ENCODE measurements at places on chromosomes 5 and 9.

GRCh38 chr5:130689831-130690230 lies 475.2 kb downstream of the HINT1 start:
- DNase-seq = no peak

- no peak for DNase-seq
Measured at GRCh38 chr9:120868339-120868675, 8.7 kb downstream of the PHF19 start.

DNA sequence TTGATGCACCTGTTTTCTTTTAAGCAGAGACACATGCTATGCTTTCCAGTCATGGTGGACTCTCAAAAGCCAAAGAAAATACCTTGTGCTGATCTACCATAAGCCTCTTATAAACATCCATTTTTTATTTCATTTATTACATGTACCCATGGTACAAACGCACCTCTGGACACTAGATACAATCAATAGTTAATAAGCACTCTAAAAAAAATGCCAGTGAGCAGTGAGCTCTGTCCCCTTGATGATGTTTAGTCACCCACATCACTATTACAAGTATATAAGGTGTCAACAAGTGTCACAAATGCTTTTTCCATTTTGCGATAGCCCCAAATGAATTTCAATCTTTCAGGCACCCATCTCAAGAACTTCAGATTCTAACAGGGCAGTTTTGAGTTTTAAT lies 5.9 kb downstream of the KLF4 start:
- DNase-seq = no peak

GRCh38 chr5:163473635-163474243 lies 13.3 kb downstream of the HMMR start:
- DNase-seq = no peak

- no peak for DNase-seq
Measured at GRCh38 chr5:173672891-173673290, 56.4 kb upstream of the BOD1 start.
